ENCODE measurements at places on chromosomes 13 and 19.

- no peak for DNase-seq
Observed at GRCh38 chr19:12947702-12948611, 2.3 kb downstream of the RAD23A start.

- no peak for DNase-seq
Observed at GRCh38 chr13:42836930-42837690, 55.7 kb downstream of the FAM216B start.

- no peak for DNase-seq
Observed at GRCh38 chr13:21005193-21005592, 56.2 kb downstream of the LATS2 start.

GRCh38 chr13:57992416-57992815, 360.9 kb downstream of the PCDH17 start:
- DNase-seq, result no peak

GRCh38 chr13:90824032-90824431, 523.5 kb upstream of the MIR17HG start:
- DNase-seq, result no peak

DNA sequence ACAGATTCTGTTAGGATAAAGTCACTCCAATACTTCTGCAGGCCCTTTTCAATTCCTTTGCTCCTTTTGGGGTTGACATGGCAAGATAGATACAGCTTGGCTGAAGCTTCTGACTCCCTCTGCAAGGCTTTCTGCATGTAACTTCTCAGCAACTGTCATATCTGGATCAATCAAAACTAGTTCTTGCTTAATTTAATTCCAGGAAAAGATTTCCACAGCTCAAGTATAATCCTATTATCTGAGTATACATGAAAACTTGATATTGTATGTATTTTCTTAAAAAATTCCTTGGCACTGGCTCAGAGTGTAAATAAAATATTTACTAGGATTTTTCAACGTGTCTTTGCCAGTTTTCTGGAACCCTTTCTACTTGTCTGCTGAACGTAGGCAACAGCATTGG, 109.6 kb downstream of the STARD13 start:
- no peak for DNase-seq

GRCh38 chr19:49114630-49115363, 627 bp downstream of the LIN7B start:
- peak; percentile 35 for DNase-seq

GRCh38 chr13:25207291-25207810, 35.3 kb upstream of the AMER2 start:
- no peak for DNase-seq

All from inflammatory macrophage treated with lipopolysaccharide for 1 hour (primary cell).